ENCODE measurements at places on chromosomes 1 and 21.

GRCh38 chr1:19178734-19179398 lies 31.2 kb downstream of the UBR4 start:
- no peak for DNase-seq

DNA sequence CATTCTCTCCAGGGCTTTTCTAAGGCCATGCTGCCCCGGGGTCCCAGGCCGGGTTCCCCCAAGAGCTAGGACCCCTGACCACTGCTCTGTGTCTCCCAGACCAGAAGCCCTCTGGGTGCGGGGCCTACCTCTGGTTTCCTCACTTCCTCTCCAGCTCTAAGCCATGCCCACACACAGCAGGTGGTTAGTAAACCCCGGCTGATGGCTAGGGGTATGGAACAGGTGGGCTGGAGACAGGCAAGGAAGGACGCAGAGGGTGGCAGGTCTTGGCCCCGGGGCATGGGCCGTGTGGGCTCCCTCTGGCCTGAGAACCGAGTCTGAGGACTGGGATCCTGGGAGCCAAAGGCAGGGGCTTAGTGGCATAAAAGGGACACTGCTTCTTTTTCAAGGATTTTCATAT lies 15.9 kb upstream of the PLCH2 start:
- DNase-seq: no peak

DNA sequence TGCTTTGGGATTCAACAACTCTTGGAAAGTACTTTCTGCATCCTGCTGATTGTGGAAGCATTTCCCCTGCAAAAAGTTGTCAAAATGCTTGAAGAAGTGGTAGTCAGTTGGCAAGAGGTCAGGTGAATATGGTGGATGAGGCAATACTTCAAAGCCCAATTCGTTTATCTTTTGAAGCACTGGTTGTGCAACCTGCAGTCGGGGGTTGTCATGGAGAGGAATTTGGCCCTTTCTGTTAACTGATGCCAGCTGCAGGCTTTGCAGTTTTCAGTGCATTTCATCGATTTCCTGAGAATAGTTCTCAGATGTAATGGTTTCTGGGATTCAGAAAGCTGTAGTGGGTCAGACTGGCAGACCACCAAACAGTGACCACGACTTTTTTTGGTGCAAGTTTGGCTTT lies 47.6 kb upstream of the GJA5 start:
- no peak for DNase-seq

- DNase-seq: no peak
Observed at GRCh38 chr1:16122350-16122881, 33.5 kb downstream of the EPHA2 start.

DNA sequence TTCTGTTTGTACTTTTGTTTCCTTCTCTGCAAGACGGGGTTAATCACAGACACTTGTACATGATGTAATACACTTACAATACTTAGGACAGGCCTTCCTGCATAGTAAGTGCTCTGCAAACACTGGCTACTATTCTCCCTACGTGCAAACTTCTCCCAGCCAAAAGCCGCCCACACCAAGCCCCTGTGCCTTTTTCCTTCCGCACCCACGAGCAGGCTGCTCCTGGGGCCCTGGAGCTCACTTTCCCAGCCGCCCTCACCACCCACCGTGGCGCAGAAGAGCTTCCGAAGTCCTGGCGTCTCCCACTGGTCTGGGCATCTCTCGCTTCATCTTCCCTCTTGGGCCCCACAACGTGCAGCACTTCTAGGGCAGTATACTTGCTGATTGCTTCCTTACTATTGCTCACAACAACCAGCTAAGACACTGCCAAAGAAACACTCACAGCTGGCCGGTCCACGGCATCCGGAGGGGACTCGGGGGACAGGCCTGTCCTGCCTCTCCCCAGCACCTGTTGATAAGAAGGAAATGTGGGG lies 22.5 kb upstream of the GPR157 start:
- no peak for DNase-seq

- peak; percentile 61 for DNase-seq
Observed at GRCh38 chr1:11413986-11414391, 65.0 kb upstream of the DISP3 start.

DNA sequence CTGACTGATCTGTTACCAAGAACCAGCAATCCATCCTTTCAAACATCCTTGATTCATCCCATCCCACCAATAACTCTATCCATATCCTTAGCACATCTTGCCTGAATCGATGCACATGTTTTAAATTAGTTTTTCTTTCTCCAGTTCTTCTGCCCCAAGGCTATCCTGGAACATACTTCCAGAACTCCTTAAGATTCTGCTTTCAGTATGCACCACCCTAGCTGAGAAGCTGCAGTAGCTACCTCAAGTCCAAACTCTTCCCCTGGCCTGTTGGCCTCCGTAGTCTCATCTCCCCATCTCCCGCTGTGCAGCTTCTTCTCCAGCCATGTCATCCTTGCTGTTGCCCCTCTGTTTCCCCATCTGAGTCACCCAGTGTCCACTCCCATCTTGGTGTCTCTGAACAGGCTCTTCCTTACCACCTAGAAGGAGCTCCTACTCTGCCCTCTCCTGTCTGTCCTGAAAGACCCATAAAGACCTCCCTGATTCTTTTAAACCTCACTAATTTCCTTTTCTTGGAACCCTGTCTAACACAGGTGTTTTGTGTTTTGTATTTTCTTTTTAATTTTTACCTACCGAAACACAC lies 108.0 kb downstream of the SGIP1 start:
- DNase-seq: no peak

DNA sequence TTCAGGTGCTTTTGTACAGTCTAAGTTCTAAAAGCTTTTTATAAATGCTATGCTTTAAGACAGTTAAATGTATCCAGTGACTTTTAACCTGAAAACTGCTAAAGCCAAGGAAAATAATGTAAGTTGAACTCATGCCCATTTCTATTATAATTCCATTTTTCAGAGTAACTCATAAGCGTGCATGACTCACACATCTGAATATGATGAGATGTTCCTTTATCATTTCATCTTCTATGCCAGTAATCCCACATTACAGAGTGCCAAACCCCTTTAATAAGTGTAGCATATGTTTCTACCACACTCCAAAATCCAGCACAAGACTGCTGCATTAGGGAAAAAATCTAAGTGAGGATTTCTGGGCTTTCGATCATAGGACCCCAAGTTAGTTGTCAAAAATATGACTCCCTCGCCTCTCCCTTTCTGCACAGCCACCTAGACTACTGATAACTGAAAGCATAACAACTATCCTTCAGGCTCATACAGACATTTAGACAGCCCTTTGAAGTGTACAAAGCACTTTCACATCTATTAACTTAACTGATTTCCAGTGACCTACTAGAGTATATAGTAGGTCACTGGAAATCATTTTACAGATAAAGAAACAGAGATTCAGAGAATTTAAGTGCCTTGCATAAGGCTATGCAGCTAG lies 45.3 kb downstream of the JAK1 start:
- DNase-seq: no peak

GRCh38 chr1:4224684-4225467 lies 324.8 kb upstream of the C1orf174 start:
- DNase-seq: no peak

DNA sequence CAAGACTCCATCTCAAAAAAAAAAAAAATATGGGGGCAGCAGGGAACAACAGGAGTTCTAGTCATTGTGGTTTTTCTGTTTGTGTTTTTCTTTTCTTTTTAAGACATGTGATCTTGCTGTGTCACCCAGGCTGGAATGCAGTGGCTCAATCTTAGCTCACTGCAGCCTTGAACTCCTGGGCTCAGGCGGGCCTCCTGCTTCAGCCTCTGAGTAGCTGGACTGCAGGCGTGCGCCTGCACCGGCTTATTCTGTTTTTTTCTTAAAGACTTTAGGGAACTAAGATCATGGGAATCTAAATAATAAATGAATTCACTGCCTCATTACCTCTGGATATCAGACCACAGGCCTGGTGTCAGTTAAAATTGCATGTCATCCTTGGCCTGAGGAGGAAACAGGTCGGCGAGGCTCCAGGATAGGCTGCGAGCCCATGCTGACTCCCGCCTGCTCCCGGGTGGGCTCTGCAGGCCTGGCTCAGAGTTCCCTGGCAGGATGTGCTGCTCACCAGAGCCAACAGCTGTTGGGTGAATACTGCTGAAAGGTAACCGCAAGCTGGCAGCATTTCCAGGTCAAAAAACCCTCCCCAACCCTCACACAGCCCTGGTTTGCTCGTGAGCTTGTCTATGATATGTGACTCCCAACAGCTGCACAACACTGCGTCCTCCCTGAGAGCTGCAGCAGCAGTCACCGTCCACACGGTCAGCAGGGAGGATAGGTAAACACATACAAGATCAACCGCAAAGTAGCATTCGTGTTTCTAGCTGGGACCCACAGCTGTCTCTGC lies 58.1 kb downstream of the SCCPDH start:
- DNase-seq: no peak

DNA sequence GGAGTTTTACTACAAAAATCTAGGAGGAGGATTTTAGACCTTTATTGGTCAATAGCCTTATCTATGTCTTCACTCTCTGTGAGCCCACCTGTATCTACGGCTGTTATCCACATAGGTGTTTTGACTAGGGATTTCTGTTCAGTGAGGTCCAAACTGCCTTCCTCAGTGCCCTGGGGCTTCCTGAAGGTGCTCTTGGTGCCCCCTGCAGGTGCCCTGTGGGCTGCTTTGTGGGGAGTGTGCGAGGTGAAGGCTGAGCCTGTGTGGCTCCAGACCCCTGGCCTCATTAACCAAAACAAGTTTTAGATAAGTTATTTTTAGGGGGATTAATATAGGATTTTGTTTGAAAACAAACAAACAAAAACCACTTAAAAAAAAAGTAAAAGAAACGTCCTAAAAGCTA lies 122.5 kb downstream of the KIF26B start:
- DNase-seq: no peak

DNA sequence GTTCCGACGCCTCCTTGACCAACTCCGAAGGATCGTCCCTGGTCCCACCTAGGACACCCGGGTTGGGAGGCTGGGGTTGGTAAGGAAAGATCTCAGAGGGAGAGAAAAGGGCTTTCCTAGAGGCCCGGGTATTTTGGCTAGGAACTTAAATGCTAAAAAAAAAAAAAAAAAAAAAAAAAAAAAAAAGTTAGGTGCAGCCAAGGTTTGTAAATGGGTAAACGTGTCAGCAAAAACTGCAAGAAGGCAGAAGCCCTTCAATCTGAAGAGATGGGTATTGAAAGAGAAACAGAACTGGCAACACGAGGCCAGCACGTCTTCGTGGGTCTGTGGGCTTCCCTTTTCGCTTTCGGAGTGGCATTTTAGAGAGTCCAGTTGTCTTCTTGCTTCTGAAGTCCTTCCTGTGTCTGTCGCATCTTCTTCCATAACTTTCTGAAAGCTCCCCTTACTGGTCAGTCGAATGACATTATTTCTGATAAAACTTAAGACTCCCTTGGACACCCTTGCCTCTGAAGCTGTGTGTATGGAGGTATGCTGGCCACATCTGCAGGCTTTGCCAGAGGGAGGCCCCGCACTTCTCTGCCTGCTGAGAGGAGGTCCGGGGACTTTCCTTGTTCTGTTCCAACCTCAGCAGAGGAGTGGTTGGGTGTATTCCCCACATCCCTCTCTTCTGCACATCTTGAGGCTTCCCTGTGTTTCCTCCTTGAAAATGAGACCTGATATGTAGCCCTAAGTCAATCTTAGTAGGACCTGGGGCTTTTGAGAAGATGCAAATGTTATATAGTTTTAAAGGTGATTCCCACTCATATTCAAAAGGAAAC lies 745 bp downstream of the RCSD1 start:
- no peak for DNase-seq

DNA sequence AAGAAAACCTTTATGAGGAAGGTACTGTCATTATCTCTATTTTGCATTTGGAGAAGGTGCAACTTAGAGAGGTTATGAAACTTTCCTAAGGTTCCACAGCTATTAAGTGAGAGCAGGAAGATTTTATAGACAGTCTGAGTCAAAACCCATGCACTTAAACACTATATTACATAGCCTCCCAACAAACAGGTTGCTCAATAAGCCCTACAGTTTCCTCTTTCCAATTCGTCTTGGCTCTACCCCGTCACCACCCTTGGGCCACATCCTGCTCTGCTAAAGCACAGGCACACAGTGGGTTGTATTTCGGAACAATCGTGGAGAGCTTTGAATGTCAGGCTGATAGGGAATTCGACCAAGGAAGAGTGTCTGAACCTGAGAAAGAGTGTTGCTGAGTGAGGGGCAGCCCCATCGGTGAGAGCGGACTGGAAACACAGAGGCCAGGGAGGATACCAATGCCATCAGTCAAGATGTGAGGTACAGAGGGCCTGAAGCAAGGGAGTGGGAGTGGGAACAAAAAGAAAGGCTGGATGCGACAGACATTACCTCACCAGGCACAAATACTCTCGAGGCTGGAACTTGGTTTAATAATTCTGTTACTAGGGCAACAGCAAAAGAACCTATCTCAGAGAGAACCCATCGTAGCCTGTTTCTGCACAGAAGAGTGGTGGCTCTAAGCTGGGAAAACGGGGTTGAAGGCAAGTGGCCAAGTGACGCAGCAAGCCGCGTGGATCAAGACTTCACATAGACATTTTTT lies 6.3 kb upstream of the LRRC52 start:
- no peak for DNase-seq

GRCh38 chr1:162292422-162292849 lies 84.2 kb downstream of the SPATA46 start:
- no peak for DNase-seq

GRCh38 chr1:33060579-33061083 lies 20.3 kb upstream of the AZIN2 start:
- DNase-seq: no peak

DNA sequence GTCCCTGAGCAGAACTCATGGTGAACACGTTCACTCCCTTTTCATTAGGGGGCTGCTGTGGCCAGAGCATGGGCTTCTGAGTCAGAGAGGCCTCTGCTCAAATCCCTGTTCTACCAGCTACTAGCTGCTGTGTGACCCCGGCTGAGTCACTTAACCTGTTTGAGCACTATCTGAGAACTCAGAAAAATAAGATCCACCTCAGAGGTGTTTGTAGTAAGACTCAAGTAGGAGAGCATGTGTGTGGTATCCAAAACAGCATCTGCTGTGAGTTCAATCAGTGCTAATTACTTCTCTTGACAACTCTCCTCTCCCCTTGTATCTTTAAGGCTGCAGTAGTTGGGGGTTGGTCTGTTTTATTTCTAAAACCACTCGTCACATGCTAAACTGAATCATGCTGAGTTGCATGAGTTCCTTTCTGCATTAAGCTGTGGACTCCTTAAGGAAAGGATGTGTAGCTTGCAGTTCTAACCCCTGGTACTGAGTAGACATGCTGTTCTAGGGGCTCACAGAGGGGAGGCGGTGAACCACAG lies 39.7 kb upstream of the JUN start:
- no peak for DNase-seq

- no peak for DNase-seq
Observed at GRCh38 chr1:168665975-168666374, 63.0 kb downstream of the DPT start.
